Fibroblast of lung (primary cell): ENCODE measurements at places on chromosomes 2 and 18. TPM values are rescaled to one million over a fixed set of nuclear protein-coding genes. Genes with fewer than 3 reads are reported as not detected.

- H3K27me3 ChIP-seq: no peaks in the 10 kb centered on the region
- no peak for DNase-seq
- no peaks in the 10 kb centered on the region for H3K4me1 ChIP-seq
- H3K4me3 ChIP-seq: no peak overlapping the region
- no peaks in the 10 kb centered on the region for H3K36me3 ChIP-seq
Observed at GRCh38 chr18:46239549-46239948, 135.4 kb downstream of the HAUS1 start.

- H3K27me3 ChIP-seq: no peaks in the 10 kb centered on the region
- no peak overlapping the region for H3K27ac ChIP-seq
- H3K4me1 ChIP-seq: no peaks in the 10 kb centered on the region
- no peak overlapping the region for H3K4me3 ChIP-seq
Observed at GRCh38 chr2:83689402-83689801, 769.7 kb downstream of the SUCLG1 start.

GRCh38 chr2:96304606-96305005, 740 bp downstream of the SNRNP200 start:
- DNase-seq: no peak
- H3K36me3 ChIP-seq: peaks cover 16% of the 10 kb centered on the region
- H3K4me3 ChIP-seq: peak overlapping the region; percentile 99
- no peaks in the 10 kb centered on the region for H3K27me3 ChIP-seq

DNA sequence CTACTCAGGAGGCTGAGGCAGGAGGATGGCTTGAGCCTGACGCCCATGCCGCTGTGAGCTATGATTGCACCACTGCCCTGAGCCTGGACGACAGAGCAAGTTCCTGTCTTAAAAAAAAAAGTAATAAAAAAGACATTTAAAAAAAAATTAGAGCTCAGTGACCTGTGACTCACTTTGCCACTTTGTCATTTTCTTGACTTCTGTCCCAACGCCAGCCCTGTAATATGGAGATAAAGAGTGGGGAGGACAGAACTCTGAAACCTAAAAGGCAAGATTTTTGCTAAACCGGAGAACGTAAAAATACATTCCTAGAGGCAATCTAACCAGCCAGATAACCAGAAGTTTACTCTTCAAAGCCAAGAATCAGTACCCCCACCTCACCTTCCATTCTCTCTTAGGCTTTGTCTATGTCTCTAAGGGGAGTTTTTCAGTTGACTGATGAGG, 49.0 kb downstream of the PRKRA start:
- H3K36me3 ChIP-seq: no peaks in the 10 kb centered on the region
- no peak for DNase-seq
- peaks cover 3% of the 10 kb centered on the region for H3K4me1 ChIP-seq
- no peak overlapping the region for H3K27ac ChIP-seq
- H3K4me3 ChIP-seq: no peak overlapping the region

GRCh38 chr2:96153291-96153713, 8.1 kb upstream of the DUSP2 start:
- peaks cover 5% of the 10 kb centered on the region for H3K27me3 ChIP-seq
- no peaks in the 10 kb centered on the region for H3K36me3 ChIP-seq
- DNase-seq: no peak

DNA sequence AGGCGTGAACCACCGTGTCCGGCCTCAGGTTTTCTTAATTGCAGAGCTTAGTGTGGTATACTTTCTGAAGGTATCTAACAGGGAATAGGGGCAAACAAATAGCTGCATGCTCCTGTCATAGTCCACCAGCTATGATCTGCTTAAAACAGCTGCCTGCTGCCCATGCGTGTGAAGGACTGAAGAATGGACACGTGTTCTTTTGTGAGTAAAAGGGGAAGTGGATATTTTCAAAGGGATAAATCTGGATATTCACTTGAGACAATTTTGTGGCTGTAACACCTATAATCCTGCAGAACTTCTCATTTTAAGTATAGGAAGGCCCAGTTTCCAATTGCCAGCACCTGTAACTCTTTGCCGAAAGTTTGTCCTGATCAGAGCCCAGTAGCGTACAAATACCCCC, 44.7 kb downstream of the TRPM8 start:
- H3K27ac ChIP-seq: no peak overlapping the region
- H3K27me3 ChIP-seq: no peaks in the 10 kb centered on the region
- DNase-seq: no peak
- no peak overlapping the region for H3K4me3 ChIP-seq
- no peaks in the 10 kb centered on the region for H3K36me3 ChIP-seq
- H3K4me1 ChIP-seq: no peaks in the 10 kb centered on the region

GRCh38 chr18:58466636-58467205, 162.2 kb downstream of the ALPK2 start:
- H3K4me3 ChIP-seq: no peak overlapping the region
- no peaks in the 10 kb centered on the region for H3K27me3 ChIP-seq
- H3K27ac ChIP-seq: no peak overlapping the region

The DNAJB2 gene
- total RNA-seq: 55.2 and 81.3 TPM in 2 replicates

DNA sequence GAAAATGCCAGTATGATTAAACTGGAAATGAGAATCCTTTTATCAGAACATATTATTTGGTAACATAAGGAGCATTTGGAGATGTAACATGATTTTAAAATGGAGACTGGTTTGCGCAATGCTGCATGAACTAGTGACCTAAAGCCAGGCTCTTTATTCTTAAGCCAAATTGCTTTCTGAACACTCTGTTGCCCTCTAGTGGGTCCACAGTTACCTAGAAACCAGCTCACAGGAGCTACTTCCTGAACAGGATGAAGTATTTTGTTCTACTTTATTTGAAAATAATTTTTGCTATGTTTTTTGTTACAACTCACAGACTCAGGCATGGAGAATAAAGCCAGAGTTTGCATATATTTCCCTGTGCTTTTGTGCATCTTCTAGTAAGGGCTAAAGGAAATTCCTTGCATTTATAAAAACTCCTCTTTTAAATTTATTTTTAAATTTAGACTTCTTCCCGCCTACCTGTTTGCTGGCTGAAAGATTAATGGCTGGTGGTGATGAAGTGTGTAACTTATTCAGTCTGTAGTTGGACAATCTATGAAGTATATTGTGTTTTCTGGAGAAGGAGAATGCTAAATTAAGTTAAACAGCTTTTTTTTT, 146.7 kb downstream of the PARD3B start:
- H3K36me3 ChIP-seq: no peaks in the 10 kb centered on the region
- no peak overlapping the region for H3K27ac ChIP-seq
- DNase-seq: peak; percentile 97
- H3K27me3 ChIP-seq: no peaks in the 10 kb centered on the region
- H3K4me3 ChIP-seq: no peak overlapping the region

DNA sequence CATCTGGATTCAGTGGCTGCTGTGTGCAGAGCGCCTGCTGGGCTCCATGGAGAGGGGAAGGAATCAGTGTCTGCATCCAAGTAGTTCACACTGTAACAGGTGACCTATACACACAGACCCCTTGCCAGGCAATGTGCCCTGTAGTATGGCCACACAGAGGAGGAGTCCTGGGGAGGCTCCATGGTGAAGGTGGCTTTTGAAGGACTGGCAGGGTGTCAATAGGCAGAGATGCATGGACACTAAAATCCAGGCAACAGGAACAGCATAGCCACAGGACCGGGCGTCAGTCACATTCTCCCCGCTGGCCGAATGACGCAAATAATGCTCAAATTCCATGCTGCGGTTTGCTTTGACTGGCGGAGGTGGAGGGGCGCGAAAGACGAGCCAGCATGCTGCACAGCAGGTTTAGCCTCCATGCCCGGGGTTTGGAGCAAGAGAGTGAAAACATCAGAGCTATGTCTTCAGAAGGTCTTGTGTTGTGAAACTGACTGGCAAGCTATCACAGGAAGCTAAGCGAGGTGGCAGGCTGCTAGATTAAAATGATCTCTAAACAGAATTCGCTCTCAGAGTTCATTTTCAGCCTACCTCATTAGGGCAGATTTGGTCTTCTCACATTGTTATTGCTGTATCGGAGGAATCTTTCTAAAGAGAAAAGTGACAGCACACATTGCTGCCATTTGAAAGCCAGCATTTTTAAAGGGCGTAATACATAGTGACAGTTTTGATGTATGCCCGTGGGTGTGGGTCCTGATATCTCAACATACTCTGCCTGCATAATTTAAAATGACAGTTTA, 1.2 kb upstream of the CHMP1B start:
- H3K27me3 ChIP-seq: no peaks in the 10 kb centered on the region
- peak; percentile 96 for DNase-seq
- peak overlapping the region; percentile 99 for H3K27ac ChIP-seq
- peaks cover 2% of the 10 kb centered on the region for H3K4me1 ChIP-seq
- peak overlapping the region; percentile 99 for H3K4me3 ChIP-seq
- no peaks in the 10 kb centered on the region for H3K36me3 ChIP-seq

- no peak overlapping the region for H3K4me3 ChIP-seq
- no peaks in the 10 kb centered on the region for H3K36me3 ChIP-seq
- DNase-seq: no peak
- H3K27ac ChIP-seq: no peak overlapping the region
- H3K27me3 ChIP-seq: no peaks in the 10 kb centered on the region
- no peaks in the 10 kb centered on the region for H3K4me1 ChIP-seq
Observed at GRCh38 chr18:24246143-24246542, 107.3 kb downstream of the CABYR start.

- no peaks in the 10 kb centered on the region for H3K27me3 ChIP-seq
- H3K4me3 ChIP-seq: peak within 1 kb of the TSS; percentile 74
- H3K4me1 ChIP-seq: peaks cover 5% of the 10 kb centered on the region
Observed at GRCh38 chr18:59358712-59359575, at the start of gene LMAN1. Gene LMAN1 (minus strand): TSS chr18:59359265. CDS start chr18:59359244, 21 bp downstream.

GRCh38 chr2:167192833-167193232, 304.6 kb downstream of the XIRP2 start:
- DNase-seq: peak; percentile 44
- H3K27me3 ChIP-seq: no peaks in the 10 kb centered on the region
- peaks cover 15% of the 10 kb centered on the region for H3K4me1 ChIP-seq
- peak overlapping the region; percentile 39 for H3K27ac ChIP-seq
- no peak overlapping the region for H3K4me3 ChIP-seq

The SLC9A4 gene
- not detected in 2 replicates for total RNA-seq

- H3K4me3 ChIP-seq: no peak overlapping the region
- H3K4me1 ChIP-seq: no peaks in the 10 kb centered on the region
Observed at GRCh38 chr2:240726876-240727275, 35.2 kb downstream of the AQP12A start.

The IL1RL2 gene
- total RNA-seq: 2.6 and 3.1 TPM in 2 replicates

DNA sequence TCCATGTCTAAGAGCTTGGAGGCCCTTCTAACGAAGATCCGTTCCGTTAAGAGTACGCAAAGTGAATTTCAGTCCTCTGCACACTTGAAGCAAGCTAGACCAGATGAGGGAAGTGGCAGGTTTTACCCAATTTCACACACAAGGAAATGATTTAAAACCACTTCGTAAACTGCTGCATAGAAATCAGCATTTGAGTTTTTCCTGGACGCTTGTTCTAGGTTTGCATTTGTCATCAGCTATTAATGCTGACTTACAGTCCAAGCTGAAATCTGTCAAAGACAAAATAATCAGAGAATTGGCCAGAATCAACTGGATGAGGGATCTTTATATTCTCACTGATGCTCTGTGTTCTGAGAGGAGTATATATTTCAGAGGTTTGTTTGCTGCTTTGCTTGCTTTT, 117.6 kb upstream of the RASGRP3 start:
- no peak for DNase-seq
- H3K36me3 ChIP-seq: peaks cover 6% of the 10 kb centered on the region
- H3K4me1 ChIP-seq: peaks cover 2% of the 10 kb centered on the region
- H3K27ac ChIP-seq: no peak overlapping the region
- no peak overlapping the region for H3K4me3 ChIP-seq
- H3K27me3 ChIP-seq: no peaks in the 10 kb centered on the region

The MYO5B gene
- under 0.01 TPM in 2 replicates for total RNA-seq

The CELF4 gene
- 0.17 TPM in 1 of 2 replicates, not detected in the other for total RNA-seq

The SCN1A gene
- total RNA-seq: under 0.01 and 0.50 TPM in 2 replicates

- peak; percentile 5 for DNase-seq
- no peak overlapping the region for H3K4me3 ChIP-seq
- no peaks in the 10 kb centered on the region for H3K4me1 ChIP-seq
- no peak overlapping the region for H3K27ac ChIP-seq
Observed at GRCh38 chr2:176018708-176019107, 16.6 kb upstream of the LNPK start.

The ONECUT2 gene
- total RNA-seq: under 0.01 TPM in 2 replicates

GRCh38 chr2:191314697-191315364, 69.6 kb downstream of the MYO1B start:
- no peak overlapping the region for H3K4me3 ChIP-seq
- no peaks in the 10 kb centered on the region for H3K27me3 ChIP-seq
- H3K27ac ChIP-seq: no peak overlapping the region
- peaks cover 41% of the 10 kb centered on the region for H3K4me1 ChIP-seq
